ENCODE measurements at places on chromosomes 4 and X.

DNA sequence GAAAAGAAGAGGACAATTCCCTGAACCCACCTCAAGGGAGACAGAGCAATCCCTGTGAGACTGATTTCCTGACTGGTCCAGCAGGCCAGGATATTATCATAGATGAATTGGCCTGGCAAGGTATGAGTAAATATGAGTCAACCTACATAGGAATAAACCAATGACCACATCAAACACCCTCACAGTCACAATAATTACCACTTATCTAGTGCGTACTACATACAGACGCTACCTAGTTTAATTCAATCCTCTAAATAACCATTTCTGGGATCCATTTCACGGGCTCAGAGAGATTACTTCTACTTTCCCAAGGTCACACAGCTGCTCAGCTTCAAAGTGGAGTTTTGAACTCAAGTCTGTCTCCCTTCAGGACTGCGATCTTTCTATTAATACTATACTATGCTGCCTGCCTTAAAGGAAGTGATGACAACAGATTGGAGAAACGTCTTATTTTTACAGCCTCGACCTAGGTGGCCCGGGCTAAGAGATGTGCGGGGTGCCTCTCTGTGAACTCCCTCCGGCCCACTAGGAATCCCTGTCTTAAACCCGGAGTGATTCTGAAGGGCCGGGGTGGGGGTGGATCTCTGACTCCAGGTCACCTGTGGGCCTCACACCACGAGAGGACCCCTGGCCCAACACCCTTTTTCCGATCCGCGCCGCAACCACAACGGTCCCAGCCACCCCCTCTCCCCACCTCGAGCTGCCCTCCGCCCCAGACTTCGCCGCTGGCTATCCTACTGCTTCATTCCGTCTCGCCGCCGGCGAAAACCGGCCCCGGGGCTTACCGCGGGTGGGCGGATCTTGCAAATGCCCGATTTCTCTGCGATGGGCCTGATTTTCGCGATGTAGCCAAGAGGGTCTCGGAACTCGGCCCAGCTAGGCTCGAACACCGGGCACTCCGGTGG is 800 bp downstream of the KDM5C start:
- DNase-seq, result peak; percentile 6

DNA sequence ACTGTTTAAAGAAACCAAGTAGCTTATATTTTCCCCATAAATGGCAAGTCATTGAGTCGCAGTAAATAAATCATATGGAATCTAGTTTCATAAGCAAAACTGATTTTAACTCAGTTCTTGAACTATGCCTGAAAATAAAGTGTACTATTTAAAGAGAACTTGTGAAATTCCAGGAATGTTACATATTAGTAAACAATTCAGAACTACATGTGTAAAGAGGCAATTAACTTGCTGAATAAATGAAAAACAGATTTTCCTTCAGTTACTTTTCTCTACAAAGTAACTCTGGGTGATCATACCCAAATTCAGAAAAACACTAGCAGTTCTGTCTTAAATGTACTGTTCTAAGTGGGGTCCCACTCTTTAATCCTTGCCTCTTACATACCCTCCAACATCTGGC is 236.1 kb upstream of the EDNRA start:
- DNase-seq, result no peak

DNA sequence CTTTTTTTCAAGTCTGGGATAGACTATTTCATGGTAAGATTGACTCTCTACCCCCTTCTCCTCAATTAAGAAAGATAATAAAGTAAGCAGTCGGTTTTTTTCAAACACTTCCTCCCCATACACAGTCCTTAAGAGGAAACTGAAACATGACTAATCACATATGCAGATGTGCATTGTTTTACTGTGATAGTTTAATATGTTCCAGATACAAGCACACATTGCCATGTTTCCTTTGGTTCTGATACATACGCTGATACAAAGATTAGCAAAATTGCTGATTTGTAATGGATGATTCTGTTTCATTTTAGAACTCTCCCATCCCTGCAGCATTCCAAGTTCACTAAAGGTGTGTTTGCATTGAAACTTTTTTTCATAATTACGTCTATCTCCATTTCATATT is 76.1 kb downstream of the FBXO8 start:
- DNase-seq, result no peak

- DNase-seq, result no peak
Observed at GRCh38 chrX:154715825-154716224, 35.1 kb downstream of the GAB3 start.

GRCh38 chr4:130172156-130172555 is 1076.2 kb downstream of the C4orf33 start:
- DNase-seq, result no peak

DNA sequence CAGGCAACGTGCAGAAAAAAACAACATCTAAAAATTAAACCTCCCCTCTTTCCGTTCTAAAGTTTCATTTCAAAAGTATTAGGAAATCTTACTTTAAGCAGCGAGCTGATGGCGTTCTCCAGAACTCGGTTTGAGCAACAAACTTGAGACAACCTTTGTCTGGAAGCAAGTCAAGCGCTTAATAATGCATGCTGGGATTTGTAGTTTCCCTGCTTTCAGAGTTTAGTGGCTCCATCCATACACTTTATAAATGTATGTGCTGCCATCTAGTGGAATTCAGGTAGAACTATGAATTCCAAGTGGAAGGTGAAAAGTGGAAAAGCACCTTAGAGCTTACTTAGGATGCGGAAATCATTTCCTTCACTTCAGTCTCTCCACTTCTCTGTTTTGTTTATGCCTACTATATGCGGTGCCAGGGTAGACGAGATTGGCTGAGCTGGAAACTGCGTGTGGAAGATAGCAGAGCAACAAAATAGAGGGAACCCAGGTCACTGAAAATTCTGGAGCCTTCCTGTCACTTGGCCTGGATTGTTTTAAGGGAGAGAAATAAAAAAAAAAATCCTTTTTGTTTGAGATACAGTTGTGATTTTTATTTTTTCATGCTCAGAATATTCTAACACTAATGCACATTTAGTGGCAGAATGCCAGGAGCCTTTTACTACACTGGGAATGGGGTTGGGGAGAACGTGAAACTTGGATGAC is at the start of gene BDH2:
BDH2 (minus strand) TSS at position 144 of the 702 bp plus-strand sequence. CDS start 3,580 bp downstream, outside the sequence.
- DNase-seq, result peak; percentile 35

GRCh38 chrX:12497832-12498591 is 293.2 kb upstream of the PRPS2 start:
- peak; percentile 3 for DNase-seq

DNA sequence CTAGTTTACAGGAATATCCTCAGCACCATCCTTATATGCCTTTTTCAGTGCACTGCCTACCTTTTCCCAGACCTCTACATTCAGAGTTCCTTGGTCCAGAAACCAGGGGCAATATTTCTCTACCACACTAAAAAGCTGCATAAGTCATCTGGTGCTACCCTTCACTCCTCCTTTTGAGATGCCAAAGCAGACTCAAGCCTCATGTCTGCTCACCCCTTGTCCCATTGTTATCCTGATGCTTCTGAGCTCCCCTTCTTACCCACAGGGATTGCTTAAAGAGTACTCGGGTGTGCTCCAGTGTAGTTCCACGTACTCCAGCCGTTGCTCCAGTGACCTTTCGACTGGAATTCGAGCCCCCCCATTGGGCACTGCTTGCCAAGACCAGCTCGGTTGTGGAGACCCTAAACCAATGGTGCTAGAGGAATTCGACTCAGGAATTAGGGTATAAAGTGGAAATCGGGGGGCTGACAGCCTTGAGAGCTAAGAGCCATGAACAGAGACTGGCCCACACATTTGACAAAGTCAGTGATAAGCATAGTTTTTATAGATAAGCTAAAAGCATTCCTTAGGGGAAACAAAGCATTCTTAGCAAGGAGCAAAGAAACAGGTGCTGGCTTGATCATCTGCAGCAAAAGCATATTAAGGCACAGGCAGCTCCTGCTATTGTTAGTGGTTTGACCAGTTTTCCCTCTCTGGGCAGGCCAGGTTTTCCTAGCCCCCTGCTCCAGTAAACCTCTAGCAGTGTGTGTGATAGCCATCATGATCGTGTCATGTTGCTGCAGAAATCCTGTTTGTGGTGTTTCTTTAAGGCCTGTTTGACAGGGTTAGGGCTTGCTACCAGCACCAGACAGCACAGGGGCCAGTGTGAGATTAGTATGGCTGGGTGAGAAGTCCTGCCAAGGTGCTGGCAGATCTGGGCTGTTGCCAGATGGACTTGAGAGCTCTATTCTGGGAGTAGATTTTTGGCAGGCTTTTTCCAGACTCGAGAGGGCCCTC is 57.5 kb upstream of the WDR1 start:
- no peak for DNase-seq

DNA sequence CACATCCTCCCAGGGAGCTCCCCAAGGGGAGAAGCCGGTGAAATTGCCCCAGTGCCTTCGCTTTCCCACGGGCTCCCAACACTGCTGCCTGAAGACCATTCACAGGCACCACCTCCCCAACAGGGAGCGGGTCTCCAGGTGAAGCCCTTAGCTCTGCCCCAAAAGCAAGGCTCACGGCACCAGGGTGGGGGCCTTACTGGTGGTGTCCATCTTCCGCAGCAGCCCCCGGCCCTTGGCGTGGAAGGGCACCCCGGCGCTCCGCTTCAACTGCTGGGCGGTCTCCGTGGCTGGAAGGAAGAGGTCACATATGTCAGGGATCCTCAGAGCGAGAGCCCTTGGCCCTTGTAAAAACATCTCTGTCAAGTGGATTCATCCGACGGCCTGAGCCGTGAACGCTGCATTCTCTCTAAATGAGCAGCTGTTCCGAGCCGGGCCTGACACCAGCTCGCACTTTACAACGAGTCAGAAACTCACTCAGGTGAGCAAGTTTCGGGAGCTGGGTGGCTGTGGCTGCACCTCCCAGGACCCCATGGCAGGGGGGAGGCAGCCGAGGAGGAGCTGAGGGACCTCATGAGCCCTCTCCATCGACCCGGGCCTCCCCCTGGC is 20.9 kb downstream of the NELFA start:
- DNase-seq, result no peak

DNA sequence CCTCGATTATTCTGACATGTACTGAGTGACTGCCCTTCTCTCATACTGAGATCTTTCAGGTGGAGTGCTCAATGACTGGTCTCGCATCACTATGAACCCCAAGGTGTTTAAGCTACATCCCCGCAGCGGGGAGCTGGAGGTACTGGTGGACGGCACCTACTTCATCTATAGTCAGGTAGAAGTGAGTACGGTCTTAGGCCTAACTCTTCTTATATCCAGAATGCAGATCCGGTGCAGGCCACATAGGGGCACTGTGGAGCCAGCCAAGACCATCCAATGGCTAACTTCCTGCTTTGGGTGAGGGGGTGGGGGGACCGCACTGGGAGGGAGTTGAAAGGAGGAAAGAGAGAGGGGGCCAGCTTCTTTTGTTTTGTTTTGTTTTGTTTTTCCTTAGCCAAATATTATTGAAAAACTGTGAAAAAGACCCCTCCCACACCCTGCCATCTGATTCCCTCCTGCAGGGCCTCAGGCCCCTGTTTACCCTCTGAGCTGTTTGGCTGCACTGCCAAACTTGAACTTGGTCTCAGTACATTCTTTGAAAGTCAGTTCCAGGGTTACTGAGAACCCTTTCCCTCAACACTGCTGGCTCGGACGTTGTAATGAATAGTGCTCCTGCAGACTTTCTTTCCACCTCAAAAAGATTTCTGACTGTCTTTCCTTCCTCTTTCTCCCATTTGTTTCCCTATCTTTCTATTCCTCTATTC is 16.2 kb downstream of the AWAT2 start:
- DNase-seq, result peak; percentile 46

DNA sequence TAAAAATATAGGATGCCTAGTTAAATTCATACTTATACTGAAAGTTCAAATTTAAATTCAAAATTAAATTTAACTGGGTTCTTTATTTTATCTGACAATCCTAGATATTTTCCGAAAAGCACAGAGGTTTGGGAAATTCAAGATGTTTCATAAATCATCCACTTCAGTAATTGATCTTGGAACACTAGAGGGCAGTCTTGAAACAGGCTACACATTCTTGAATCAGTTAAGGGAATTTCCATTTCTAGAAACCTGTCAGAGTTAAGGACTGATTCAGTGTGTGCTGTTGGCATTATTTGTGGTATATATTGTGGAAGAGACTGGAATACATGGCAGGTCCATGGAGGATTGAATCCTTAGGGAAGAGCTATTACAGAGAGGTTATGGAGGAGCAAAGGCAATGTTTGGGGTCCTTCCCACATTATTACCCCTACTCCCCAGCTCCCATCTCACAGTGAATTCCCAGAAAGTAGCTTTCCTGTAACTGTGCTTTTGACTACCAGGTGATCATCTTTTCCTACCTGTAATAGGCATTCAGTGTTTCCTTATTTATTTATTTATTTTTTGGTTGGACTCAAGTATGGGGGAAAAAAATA is 92.9 kb downstream of the EGF start:
- no peak for DNase-seq

- no peak for DNase-seq
Observed at GRCh38 chr4:82744284-82744968, 54.2 kb downstream of the SCD5 start.

DNA sequence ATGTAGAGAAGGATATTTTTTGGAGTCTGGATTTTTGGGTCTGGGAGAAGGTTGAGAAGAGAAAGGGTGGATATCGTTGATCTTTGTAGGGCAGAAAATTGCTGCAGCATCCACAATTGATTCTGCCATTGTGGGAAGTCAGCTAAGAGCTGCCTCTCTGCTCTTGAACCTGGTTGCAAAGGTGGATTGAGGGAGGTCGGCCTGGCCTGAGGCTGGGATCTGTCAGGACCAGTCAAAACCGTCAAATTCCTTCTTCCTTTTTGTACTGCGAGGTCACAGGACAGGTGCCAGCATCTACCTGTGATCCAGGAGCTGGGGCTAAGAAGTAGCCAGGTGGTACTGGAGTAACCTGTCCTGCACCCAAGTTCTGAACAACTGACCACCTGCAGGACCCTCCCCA is 93.7 kb downstream of the SHOX start:
- no peak for DNase-seq

- no peak for DNase-seq
Observed at GRCh38 chr4:94714365-94715160, 43.2 kb upstream of the BMPR1B start.

DNA sequence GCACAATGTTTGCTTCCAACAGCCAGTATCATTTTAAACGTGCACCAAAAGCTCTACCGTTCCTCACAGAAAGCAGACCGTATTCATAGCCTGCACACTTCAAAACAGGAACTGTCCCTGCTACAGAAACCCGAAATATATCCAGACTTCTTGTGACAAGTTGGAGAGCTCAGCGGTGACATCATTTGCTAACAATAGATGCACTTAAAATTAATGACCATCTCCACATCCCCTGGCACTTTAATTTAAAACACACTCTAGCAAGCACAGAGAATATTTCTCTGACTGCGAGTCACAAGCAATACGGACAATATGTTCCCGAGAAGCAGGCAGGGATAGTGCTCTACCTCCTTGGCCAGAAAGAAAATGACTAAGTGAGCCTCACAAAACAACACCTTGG is 2.5 kb downstream of the NYX start:
- DNase-seq, result no peak

DNA sequence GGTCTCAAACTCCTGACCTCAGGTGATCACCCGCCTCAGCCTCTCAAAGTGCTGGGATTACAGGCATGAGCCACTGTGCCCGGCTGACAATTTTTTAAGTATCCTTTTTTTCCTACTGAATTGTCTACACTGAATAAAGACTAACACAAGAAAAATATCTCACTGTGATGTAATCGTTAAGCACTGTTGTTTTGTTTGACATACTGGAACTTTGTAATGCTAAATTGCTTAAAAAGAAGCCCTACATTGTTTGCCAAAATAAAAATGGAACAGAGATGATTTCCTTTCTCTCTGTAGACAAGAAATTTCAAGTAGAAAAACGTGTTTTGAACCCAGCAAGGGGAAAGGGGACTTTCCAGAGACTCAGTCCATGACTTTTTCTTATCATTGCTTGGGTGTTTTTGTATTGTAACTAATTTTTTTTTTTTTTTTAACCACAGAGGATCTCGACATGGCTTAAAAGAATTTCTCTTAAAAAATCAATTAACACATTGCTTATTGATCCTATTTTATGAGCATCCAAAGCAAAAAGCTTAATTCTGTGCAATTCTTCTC is 74.9 kb downstream of the TMEM156 start:
- no peak for DNase-seq
